CD8-positive, alpha-beta memory T cell (primary cell): ENCODE measurements at places on chromosomes 6 and 20. TPM values are rescaled to one million over a fixed set of nuclear protein-coding genes. Genes with fewer than 3 reads are reported as not detected.

Gene TRAPPC3L
- total RNA-seq, result not detected

Gene KIF25
- total RNA-seq, result not detected

DNA sequence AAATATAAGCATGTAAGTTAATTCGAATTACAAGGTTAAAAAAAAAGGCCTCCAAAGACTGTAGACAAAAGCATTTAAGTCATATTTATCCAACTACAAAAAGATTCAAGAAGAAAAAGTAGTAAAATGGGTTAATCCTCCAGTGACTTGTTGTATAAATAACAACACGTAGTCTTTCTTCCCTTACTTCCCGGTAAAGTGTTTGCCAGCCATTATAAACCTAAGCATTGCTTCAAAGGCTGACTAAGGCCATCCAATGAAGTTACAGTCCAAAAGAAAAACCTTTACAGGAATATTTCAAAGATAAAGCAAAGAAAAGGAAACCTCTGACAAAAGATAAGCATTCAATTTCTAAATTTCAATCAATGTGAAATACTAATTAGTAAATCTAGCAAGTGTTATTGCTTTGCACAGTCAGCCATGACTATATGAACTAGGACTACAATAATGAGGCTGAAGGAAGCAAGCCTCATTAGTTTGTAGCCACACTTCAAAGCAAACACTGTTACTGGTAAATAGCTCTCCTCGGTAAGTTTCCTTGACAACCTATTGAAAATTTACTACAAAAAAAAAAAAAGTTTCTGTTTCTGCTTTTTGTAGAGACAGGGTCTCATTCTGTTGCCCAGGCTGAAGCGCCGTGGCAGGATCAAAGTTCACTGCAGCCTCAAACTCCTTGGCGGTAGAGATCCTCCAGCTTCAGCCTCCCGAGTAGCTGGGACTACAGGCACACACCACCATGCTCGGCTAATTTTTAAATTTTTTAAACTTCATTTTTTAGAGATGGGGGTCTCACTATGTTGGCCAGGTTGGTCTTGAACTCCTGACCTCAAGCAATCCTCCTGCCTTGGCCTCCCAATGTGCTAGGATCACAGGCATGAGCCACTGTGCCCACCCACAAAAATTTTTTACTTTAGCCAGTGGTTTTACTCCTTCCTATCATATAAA, 46.0 kb downstream of the NUDT3 start:
- no peak for DNase-seq

Gene ACTL10
- 3.8 TPM for total RNA-seq

GRCh38 chr6:136464148-136464547, 86.1 kb downstream of the MAP7 start:
- DNase-seq, result no peak

GRCh38 chr20:52217689-52218395, 26.3 kb upstream of the ZFP64 start:
- DNase-seq, result no peak

DNA sequence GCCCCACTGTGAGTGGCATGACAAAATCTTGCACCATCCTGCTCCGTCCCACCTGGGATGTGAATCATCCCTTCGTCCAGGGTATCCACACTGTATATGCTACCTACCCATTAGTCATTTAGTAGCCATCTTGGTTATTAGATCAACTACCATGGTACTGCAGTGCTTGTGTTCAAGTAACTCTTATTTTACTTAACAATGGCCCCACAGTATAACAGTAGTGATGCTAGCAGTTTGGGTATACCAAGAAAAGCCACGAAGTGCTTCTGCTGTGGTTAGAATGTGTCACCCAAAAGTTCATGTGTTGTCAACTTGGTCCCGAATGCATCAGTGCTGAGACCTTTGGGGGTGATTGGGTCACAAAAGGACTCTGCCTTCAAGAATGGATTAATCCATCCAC, 11.7 kb downstream of the OSER1 start:
- no peak for DNase-seq

DNA sequence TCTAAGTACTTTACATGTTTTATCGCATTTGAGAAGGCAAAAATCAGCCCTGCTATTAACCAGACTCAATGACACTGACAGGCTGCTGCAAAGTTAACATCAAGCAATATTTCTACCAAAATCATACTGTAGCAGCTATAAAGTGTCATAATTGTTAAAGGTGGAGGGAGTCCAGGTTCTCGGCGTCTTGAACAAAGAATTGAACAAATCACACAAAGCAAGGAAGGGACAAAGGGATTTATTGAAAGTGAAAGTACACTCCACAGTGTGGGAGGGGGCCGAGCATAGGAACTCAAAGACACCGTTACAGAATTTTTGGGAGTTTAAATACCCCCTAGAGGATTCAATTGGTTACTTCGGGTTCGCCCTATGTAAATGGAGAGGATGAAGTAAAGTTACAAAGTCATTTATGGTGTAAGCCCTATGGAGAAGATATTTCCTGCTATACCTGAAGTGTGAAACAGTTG, 12.9 kb upstream of the ZNF391 start:
- no peak for DNase-seq

DNA sequence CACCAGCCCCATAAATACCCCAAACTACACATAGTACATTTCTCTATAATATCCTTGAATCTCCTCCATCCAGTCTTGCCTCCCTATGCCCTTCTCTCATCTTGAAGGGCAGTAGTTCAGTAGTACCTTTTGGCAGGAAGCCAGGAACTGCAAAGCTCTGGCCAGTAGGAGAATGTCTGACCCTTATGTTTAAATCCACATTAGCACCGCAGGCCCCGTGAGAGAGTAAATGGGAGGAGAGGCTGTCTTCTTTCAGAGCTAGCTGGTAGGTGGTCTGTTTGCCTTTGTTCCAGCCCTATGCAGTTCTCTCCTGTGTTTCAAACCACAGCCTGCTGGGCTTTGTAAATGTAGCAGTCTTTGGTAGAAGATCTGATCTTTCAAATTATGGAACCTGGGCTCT, 690.7 kb downstream of the DOK5 start:
- DNase-seq, result no peak

DNA sequence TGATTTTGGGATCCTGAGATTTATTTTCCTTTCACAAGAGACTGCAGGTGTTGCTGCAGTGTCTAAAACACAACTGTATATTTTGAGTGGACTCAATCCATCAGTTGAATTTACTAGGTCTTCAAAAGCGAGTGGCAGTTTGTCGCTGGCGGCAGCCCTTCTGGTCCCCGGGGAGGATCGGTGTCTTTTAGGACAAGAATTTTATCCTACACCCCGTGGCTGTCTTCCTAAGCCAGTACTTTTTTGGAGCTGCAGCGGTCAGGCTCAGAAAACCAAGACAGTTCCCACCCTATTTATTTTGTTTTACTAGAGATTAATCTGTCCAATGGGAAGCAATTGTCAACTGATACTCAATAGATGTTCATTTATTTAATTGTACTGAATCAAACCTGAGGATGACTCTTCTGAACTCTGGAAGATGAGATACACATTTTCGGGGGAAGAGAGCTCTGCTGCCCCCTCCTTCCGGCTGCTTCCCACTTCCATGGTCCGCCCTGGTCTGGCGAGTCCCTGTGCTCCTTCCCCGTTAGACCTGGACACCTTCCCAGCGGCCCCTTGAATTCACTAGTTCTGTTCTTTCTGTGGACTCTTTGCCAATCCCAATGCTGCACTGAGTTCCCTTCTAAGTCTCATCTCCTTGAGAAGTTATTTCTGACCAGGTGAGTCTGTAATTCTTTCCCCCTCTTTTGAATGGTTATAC, 90.6 kb downstream of the ERMARD start:
- no peak for DNase-seq

DNA sequence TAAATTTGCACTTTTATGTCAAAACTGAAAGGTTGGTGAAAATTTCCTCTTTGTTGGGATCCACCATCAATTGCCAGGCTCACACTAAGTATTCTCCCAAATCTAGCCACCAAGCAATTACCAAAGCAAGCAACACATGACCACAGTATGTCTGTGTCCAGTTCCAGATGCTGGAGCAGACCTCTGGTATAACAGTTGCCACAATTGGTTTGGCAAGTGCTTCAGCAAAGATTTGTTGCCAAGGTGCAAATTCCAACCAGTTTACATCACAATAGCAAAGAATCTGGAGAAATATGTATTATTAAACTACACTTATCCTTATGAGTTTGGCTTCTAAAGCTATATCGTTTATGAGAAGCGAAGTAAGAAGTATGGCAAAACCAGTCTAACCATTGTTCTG, 6.4 kb downstream of the GTF2H5 start:
- DNase-seq, result no peak

Gene PTCHD4
- not detected for total RNA-seq

Gene HEY2
- 0.09 TPM for total RNA-seq

GRCh38 chr20:23404196-23404595, 17.1 kb downstream of the NAPB start:
- no peak for DNase-seq

Gene ARFGEF3
- 0.09 TPM for total RNA-seq

DNA sequence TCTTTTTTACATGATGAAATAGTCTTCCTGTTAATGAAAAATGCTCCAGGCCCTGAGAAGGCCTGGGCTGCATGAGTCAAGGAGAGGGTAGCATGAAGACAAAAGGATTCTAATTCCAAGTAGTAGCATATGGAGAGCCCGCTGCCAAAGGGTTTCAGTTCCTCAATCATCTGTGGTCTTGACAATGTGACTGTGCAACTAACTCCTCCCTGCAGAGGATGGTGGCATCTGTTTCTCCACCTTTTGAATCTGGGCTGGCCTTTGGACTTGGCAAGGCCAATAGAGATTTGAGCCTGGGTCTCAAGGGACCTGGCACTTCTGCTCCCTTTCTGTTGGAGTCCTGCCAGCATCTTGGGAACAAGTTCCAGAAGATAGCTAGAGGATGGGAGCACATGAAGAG, 35.1 kb upstream of the ANKEF1 start:
- DNase-seq, result no peak

DNA sequence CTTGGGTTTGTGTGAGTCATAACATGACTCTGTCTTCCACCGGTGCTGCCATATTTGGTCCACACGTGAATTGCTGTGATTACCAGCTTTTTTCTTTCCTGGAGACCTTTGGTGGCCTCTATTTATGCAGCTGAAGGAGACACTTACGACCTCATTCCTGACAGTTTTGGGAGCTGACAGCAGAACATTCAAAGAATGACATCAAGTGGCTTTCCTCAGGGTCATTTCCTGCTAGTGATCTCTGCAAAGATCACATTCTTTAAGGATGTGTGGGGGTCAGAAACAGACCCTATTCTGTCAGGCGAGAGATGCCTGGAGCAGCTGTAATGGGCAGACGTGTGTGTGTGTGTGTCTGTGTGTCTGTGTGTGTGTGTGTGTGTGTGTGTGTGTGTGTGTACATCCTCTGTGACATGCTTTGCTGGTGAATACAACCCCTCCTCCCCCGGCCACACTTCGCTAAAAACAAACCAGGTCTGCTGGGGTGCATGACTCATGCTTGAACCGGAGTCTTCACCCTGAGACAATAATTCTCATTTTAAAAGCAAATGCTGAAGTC, 115.6 kb downstream of the TMEM170B start:
- DNase-seq, result no peak

- DNase-seq, result no peak
These were observed 144.2 kb downstream of the ARHGAP18 start for GRCh38 chr6:129565811-129566210.

GRCh38 chr6:19665613-19665909, 171.6 kb upstream of the ID4 start:
- DNase-seq, result no peak

Gene TBX18
- total RNA-seq, result not detected

Gene SCRT2
- not detected for total RNA-seq

Gene CASS4
- 3.7 TPM for total RNA-seq

DNA sequence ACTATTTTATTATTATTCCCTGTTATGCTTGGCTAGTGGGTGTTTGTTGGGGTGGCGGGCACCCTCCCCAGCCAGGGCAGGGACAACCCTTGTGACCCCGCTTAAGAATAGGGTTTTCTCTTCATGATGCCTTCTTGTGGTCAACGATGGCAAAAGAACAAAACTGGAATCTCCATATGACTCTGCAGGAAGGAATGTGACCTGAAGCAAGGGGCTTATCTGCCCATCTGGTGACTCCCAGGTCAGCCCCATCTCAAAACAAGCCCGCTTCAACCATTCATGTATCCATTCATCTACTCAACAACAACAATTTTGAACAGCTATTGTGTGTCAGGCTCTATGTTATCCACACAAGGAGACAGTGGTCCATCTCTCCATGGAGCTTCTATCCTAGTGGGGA, 30.9 kb upstream of the TGM6 start:
- DNase-seq, result no peak

GRCh38 chr6:36848658-36849441, 9.6 kb upstream of the CPNE5 start:
- no peak for DNase-seq

DNA sequence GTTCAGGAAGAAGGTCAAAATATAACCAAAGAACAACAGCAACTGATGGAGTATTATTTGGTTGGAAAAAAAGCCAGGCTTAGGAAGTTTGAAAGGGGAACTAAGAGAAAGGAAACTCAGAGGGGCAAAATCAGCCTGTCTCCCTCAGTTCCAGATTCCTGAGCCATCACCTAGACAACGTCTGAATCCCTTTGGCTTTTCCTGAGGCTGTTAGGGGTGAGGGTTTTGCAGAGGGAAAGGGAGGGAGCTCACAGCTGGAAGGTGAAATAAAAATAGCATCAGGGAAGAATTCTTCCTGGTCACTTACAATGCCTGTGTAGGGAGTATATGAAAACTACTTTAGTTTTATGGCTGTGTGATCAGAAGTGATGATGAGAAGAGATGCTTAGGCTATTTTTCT, 100.5 kb downstream of the SOBP start:
- DNase-seq, result no peak

- DNase-seq, result no peak
These were observed 12.2 kb upstream of the C6orf58 start for GRCh38 chr6:127564761-127565160.

- DNase-seq, result no peak
These were observed 35.0 kb upstream of the EPB41L1 start for GRCh38 chr20:36119537-36119936.

Gene ID4
- not detected for total RNA-seq

Gene MBOAT1
- total RNA-seq, result 12.5 TPM

- no peak for DNase-seq
These were observed 24.9 kb downstream of the SLC22A23 start for GRCh38 chr6:3431994-3432393.

Gene APCDD1L
- total RNA-seq, result not detected

Gene PGM3
- total RNA-seq, result 18.7 TPM

- DNase-seq, result no peak
These were observed 55.9 kb upstream of the ISM1 start for GRCh38 chr20:13165203-13165602.
